Choroid plexus epithelial cell (primary cell): ENCODE measurements at places on chromosomes 12 and 14.
A peak's percentile ranks its signal among the peaks of the same experiment; 100 is the strongest.

- peak; percentile 58 for DNase-seq
Observed at GRCh38 chr12:24770334-24770733, 178.6 kb downstream of the BCAT1 start.

GRCh38 chr14:105363847-105364708 is 34.3 kb upstream of the TEX22 start:
- DNase-seq, result peak; percentile 37

DNA sequence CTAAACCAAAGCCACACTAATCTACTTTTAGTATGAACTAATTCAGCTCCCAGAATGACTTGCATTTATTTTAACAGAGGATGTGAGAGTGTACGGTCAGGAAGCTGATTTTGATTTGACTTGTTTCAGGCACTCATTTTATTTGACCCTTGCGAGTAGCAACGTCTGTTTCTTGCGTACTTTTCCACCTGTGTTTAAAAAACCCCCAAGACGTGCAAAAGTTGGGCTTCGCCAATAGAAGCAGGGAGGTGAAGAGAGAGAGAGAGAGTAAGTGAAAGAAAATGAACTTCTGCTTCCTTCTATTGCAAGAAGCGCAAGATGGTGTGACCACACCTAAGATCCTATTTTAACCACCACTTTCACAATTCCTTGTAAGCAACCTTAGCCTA is 6.7 kb upstream of the SLC15A4 start:
- no peak for DNase-seq

DNA sequence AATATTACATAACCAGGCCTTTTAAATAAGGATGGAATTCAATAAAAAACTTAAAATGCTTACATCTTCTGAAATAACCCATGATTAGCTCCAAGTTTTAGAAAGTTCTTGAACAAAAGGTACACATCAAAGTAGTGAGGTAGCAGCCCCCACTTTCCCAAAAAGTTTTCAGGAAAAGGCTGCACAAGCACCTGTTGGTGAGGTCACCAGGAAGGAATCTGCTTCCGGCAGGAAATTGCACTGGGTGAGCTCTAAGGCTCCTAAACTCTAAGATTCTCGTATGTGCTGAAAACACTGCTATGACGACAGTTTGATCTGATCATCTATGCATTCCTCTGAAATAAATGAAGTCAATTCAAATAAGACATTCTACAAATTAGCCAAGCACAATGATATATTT is 34.3 kb upstream of the TTC7B start:
- peak; percentile 29 for DNase-seq
